ENCODE measurements at places on chromosomes 2 and 18.

DNA sequence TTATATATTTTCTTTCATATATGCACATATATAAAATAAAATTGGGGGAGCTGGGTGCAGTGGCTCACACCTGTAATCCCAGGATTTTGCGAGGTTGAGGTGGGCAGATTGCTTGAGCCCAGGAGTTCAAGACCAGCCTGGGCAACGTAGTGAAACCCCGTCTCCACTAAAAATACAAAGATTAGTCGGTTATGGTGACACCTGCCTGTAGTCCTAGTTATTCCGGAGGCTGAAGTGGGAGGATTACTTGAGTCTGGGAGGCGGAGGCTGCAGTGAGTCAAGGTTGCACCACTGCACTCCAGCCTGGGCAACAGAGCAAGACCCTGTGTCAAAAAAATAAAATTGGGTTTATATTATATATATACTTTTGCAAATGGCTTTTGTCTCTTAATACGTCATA is 39.6 kb upstream of the TFCP2L1 start:
- DNase-seq: no peak

DNA sequence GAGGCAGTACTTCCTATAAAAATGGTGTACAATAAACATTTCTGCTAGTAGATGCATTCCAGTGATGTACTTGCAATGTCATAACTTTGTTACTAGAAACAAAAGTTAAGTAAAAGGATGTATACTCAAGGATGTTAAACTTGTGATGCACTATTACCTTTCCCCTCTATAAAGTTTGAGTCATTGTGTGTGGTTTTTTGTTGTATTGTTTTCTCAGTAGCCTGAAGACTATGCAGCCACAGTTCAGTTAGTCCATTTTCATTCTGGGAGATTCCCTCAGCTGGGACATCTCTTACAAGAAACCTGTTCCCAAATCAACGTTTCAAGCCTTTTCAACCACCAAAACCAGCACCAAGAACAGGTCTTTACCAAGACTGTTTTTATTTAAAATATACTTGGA is 5.6 kb downstream of the ATP5MC3 start:
- no peak for DNase-seq

- DNase-seq: no peak
Measured at GRCh38 chr18:74945774-74946545, 263.0 kb downstream of the PTGR3 start.

DNA sequence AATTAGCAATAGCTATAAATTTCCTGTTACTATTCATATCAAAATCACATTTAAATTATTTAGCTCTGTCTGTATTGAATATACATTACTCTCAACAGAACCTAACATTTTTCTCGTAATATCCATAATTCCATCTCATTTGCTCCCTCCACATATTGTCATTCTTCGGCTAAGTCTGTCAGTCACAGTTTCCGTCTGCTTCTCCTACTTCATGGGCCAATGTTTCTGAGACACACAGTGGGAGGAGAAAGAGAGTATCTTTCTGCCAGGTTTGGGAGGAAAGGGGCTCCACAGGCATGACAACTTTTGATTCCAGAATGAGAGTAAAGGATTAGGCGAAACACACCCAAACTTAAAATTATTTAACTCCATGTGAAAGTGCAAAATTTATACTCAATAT is 273.1 kb upstream of the SMIM21 start:
- no peak for DNase-seq

- no peak for DNase-seq
Measured at GRCh38 chr2:147388217-147388616, 456.6 kb upstream of the ACVR2A start.

- no peak for DNase-seq
Measured at GRCh38 chr18:56615738-56616520, 22.5 kb downstream of the TXNL1 start.

DNA sequence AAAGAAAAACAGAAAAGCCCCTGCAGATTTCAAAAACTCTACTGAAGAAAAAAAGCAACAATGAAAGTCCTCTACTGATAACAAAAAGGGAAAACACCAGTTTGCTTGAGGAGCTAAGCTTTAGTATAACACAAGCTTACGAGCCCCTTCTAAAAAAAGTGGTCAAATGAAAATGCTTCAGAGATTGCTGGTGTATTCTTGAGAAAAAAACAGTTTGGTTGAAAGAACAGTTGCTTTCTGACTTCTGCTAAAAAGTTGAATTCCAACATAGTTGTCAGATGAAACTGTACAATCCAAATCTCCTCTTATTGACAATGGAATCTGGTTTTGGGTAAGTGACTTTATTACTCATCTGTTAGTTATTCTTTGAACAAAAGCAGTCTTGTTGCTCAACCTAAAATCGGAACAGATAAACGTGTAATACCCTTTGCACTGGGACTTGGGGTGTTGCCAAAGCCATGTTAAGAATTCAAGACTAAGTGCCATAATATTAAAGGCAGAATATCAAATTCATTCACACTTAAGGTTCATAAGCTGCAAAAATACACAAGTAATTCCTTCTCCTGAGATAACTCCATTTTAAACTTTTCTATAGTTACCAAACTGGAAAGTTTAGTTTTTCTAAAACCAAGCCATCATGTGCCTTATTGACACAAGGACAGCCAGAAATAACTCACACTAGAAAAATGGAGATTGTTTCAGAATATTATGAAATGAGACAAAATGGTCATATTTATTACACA is 45.3 kb upstream of the SPAG16 start:
- no peak for DNase-seq

DNA sequence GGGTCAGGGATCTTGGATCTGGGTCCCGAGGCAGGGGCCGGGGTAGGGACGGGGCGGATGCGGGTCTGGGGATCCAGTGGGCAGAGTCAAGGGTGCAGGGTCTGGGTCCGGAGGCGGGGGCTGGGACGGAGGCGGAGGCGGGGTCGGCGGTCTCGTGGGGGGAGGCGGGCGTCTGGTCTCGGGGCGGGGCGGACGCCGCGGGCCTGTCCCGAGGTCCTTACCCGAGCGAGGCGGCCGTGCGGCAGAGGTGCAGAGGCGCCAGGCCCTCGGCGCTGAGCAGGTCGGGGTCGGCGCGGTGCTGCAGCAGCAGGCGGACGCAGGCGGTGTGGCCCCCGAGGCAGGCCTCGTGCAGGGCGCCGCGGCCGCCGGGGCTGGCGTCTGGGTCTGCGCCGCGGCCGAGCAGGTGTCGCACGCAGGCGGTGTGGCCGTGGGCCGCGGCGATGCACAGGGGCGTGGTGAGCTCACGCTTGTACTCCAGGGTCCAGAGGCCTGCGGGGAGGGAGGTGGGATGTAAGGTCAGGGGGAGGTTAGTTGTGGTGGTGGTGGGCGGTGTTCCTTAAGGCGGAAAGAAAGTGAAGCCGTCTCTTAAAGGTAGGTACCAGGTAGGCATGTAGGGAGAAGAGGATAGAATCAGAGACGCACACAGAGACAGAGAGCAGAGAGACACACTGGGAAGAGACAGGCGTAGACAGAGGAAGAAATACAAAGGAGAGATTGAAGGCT is 26.6 kb downstream of the ASB18 start:
- DNase-seq: no peak

- peak; percentile 72 for DNase-seq
Measured at GRCh38 chr2:191555092-191555742, 122.7 kb upstream of the NABP1 start.

DNA sequence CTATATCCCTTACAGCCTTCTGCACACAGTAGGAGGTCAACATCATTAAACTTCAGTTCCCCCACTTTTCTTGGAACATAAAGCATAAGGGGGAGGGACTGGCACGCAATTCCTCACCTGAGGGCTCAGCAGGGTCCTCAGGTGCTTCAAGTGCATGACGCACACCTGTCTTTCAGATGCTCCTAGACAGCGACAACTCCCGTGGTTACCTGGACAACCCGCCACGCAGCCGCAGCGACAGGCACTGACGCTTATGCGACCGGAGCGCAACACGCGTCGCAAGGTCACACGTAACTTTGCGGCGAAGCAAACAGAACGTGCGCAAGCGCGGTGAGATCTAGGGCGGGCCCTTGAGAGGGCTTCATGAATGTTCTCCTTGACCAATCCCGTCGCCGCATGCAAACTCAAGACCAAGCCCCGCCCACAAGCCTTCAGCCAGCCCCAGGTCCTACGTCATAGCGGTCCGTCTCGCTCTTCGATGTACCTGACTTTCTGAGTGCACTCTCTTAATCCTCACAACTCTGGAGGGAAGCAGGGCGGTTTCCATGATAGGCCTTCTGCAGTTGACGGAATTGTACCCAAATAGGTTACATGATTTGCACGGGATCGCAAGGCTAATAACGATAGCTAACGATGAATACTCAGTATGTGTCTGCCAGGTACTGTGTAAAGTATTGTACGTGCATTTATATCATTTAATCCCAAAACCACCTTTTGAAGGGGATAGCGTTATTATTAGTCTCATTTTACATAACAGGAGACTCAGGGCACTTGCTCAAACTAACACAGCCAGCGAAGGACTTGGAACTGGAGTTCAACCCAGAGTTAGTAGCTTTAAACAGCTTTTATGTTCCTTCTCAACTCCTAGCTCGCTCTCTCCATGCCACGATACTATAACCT is at the start of gene IFT172:
Gene IFT172 (minus strand): TSS at position 246 of the 900 bp plus-strand sequence. CDS start 90 bp downstream, at position 156.
- peak; percentile 90 for DNase-seq

DNA sequence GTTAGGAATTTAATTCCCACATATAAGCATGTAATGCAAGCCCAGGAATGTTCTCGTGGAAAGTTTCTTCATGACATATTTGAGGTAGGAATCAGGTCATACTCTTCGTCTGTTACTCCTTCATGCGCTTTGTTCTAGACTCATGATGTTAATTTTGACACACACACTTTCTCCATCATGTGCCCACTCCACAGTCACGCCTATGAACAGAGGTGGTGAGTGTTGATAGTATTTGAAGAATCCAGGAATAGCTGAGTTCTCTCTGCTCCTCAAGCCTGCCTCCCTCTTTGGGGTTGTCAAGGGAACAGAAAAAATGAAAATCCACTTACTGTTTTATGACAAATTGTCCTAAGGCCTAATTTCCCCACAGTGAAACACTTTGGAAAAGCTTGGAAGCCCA is 117.3 kb upstream of the SERPINE2 start:
- no peak for DNase-seq

DNA sequence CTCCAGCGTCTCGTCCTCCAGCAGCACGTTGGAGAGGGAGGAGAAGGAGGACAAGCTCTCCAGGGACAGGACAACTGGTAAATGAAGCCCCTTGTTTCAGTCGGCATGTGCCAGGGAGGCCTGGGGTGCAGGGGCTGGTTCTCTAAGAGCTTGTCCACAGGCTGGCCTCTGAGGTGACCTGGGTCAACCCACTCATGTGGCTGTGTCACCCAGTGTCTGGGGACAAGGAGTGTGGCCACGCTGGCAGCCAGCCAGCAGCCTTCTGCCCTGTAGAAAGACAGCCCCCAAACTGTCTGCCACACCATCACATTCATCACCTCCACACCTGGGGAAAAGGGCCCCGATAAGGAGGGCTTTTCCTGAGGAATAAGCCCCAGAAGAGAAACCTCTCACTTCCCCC is 119.5 kb downstream of the TPGS2 start:
- DNase-seq: no peak

DNA sequence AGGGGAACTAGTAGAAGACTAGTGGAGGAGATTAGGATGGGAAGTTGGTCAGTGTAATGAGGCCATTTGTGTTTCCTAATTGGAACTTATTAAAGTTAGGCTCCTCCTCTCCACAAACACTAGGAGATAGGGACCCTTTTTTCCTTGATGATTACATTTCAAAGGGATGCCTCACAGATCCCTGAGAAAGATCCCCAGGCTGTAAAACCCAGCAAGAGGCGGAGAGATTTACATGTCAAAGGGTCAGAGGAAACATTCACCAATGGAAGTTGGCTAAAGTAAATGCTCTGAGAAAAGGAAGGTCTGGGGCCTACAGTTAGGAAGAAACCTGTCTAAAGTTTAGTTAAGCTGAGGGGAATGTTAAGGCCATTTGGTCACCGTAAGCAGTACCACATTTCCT is 1.4 kb upstream of the CCDC85A start:
- DNase-seq: no peak

- no peak for DNase-seq
Measured at GRCh38 chr2:55228226-55228563, 3.9 kb downstream of the CLHC1 start.

Measured in naive thymus-derived CD4-positive, alpha-beta T cell (primary cell).